ENCODE measurements at places on chromosomes 1 and 21.

DNA sequence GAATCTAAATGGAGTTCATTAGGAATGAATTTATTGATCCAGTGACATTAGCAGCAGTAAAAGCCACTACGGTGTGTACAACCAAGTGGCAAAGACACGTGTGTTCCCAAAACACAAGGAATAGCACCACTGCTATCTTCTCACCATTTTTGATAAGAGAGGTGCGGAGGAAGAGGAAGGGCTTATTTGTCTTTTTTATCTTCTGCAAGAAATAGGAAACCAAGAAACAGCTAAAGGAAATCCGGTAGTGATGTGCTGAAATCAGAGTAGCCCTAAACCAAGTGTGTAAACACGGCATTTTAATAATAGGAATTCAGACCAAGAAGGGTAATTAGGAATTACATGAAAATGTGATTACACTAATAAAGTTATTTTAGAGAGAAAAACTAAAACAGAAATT lies 9.1 kb upstream of the SCYL3 start:
- no peak for DNase-seq

GRCh38 chr1:109307274-109308021 lies 637 bp upstream of the MYBPHL start:
- DNase-seq: no peak

DNA sequence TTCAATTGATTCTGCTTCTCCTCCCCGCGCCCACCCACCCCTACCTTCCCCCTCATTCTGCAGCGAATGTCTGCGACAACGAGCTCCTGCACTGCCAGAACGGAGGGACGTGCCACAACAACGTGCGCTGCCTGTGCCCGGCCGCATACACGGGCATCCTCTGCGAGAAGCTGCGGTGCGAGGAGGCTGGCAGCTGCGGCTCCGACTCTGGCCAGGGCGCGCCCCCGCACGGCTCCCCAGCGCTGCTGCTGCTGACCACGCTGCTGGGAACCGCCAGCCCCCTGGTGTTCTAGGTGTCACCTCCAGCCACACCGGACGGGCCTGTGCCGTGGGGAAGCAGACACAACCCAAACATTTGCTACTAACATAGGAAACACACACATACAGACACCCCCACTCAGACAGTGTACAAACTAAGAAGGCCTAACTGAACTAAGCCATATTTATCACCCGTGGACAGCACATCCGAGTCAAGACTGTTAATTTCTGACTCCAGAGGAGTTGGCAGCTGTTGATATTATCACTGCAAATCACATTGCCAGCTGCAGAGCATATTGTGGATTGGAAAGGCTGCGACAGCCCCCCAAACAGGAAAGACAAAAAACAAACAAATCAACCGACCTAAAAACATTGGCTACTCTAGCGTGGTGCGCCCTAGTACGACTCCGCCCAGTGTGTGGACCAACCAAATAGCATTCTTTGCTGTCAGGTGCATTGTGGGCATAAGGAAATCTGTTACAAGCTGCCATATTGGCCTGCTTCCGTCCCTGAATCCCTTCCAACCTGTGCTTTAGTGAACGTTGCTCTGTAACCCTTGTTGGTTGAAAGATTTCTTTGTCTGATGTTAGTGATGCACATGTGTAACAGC lies 339.9 kb downstream of the NTNG1 start:
- no peak for DNase-seq

- DNase-seq: no peak
Observed at GRCh38 chr1:99062192-99062591, 57.5 kb upstream of the PLPPR5 start.

DNA sequence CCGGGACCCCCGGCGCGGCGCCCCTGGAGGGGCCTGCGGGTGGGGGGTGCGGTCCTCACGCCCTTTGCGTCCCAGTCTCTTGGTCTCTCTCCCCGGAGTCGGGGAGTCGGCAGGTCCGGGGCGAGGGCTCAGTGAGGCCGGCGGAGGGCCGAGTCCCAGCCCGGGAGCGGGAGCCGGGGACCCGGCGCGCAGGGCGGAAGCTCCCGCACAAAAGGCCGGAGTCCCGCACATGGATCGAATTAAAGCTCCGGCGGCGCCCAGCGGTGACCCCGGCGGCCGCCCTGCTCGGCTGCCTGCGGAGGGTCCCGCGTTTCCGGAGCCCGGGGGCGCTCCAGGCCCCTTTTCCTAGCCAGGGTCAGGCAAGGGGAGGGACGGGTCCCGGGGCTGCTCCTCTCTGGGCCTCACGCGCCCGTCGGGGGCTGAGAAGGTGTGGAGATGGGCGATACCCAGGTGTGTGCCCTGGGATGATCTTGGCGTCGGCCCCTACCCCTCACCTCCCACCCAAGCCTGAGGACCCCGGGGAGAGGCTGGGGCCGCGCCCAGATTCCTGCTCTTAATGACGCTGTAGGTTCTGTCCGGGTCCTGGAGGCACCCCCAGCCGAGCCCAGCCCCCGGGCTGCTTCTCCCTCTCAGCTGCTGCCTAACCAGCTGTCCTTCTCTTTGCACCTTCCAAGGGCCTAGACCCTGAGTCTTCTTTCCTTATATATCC lies 512 bp downstream of the FBLIM1 start:
- no peak for DNase-seq

DNA sequence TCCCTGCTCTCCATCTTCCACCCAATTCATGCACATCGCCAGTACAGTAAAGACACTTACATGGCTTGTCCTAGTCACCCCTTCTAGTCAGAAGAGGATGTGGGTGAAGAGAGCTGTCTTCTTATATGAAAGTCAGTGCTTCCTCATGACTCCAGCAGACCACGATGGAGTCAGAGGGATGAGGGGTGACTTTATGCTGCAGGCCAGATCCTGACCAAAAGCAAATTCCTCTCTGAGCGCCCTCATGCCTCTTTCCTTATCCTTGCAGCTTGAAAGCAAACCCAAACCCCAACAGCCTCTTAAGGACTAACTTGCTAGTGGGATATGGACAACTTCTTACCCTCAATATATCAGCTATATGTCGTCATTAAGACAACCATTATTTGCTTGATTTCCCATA lies 348.2 kb upstream of the DUSP10 start:
- DNase-seq: no peak

DNA sequence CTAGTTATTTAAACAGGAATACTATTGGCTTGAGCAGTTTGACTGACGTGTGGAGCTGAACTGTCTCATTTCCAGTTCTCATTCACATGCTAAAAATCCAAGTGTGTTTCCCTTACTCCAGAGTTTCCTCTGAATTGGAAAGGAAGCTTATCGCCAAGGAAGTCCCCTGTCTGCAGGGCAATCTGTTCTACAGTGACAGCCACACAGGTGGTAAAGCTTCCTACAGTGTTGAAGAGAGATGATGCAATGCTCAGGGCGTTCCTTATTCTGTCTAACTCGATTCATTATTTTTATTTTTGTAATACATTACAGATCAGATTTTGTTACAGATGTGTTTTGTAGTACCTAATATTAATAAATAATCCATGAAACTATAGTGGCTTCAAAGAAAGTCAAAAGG lies 41.3 kb downstream of the ADAMTS5 start:
- no peak for DNase-seq

GRCh38 chr1:225879521-225880221 lies 2.5 kb downstream of the TMEM63A start:
- no peak for DNase-seq

DNA sequence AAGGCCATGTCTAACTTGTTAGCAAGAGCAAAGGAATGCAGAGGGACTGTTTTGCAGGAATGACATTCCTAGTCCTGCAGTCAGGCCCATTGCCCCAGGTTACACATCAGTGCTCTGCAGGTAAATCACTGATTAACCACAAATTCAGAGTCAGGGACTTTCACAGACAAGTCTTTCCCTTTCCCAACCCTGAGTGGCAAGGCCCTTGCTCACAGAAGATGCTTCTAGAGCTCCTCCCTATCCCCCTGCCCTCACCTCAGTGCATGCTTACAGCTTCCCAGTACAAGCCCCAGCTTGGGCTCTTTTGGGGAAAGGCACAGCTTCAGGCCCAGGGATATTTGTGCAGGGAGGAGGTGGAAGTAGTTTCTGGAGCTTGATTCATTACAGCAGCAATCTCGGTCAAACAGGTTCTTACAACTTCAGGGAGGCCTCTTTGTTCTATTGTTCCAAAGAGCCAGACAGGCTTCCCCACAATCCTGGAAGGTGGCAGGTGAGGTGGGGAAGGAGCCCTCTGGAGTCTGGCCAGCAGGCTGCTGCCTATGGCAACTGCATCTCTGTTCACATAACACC lies 53.9 kb downstream of the CASQ2 start:
- DNase-seq: no peak

DNA sequence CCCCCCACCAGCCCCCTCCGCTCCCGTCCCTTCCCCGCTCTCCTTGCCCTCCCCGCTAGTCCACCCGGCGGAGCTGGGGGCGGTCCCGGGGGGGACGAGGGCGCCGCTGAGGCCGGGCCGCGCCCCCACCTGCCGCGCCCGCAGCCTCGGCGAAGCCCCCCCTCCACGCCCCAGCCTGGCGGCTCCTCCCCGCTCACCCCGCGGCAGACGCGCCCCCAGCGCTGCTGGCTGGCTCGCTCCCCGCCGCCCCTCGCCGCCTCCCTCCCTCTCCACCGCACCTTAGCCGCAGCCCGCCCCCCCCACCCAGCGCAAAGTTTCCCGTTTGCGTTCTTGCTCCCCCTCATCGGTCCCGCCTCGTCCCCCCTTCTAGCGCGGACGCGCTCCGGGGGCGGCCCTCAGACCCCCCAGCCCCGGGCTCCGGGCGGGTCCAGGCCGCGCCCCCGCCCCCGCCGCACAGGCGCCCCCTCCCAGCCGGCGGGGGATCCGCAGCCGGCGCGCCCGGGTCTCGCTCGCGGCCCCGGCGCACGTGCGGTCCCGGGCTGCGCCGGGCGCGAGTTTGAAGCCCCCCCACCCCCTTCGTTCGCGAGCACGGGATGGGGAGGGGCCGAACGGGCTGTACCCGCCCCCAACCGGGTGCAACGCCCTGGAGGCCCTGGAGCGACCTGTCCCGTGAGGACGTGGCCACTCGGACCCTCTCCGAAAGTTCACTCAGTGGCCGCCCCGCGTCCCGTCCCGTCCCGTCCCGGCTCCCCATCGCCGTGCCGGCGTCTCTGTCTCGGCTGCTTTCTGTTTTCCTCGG lies 623 bp downstream of the PTPRF start:
- no peak for DNase-seq

DNA sequence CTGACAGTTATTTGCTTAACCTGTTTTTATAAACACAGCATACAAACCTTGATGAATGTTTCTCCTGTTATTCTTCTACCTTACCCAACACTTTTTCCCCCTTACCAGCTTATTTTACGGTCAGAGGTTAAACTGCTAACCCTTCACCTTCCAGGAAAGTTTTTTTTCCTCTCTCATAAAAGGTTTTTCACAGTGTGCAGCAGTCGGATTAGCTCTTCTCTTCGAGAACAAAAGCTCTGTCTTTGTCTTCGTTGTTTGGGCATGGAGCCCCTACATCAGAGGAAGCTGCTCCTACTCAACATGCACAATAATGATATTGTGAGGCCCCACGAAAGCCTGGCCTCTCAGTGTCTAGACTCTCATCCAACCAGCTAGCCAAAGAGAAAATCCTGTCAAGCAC lies 42.0 kb downstream of the DENND1B start:
- no peak for DNase-seq

GRCh38 chr1:20974951-20975350 lies 187.8 kb upstream of the HP1BP3 start:
- DNase-seq: no peak

- no peak for DNase-seq
Observed at GRCh38 chr21:45488931-45489721, 53.1 kb downstream of the SLC19A1 start.

DNA sequence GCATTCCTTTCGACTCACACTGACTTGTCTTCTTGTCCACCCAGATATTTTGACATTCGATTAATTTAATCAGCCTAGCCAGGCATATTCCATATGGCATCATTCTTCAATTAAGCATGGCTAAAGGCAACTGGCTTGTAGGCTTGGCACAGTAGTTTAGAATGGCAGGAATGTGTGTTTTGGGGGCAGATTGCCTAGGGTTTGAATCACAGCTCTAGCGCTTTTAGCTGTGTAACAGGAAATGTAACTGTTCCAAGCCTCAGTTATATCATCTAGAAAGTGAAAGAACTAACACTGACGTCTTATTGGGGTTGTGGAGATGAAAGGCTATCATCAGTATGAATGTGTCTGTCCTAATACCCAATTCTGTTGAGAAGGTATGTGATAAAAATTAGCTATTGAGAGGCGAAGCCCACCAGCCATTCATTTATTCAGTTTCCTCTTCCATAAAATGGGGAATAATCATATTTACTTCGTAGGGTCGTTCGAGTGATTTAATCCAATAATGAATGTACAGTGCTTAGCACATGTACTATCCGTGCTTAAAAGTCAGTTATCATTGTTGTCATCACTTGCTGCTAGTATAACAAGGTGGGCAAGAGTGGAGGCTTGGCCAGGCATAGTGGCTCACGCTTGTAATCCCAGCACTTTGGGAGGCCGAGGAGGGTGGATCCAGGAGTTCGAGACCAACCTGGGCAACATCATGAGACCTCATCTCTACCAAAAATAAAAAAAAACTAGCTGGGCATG lies 41.6 kb upstream of the GRHL3 start:
- DNase-seq: no peak

- DNase-seq: no peak
Observed at GRCh38 chr1:20499718-20500117, 8.2 kb downstream of the MUL1 start.

DNA sequence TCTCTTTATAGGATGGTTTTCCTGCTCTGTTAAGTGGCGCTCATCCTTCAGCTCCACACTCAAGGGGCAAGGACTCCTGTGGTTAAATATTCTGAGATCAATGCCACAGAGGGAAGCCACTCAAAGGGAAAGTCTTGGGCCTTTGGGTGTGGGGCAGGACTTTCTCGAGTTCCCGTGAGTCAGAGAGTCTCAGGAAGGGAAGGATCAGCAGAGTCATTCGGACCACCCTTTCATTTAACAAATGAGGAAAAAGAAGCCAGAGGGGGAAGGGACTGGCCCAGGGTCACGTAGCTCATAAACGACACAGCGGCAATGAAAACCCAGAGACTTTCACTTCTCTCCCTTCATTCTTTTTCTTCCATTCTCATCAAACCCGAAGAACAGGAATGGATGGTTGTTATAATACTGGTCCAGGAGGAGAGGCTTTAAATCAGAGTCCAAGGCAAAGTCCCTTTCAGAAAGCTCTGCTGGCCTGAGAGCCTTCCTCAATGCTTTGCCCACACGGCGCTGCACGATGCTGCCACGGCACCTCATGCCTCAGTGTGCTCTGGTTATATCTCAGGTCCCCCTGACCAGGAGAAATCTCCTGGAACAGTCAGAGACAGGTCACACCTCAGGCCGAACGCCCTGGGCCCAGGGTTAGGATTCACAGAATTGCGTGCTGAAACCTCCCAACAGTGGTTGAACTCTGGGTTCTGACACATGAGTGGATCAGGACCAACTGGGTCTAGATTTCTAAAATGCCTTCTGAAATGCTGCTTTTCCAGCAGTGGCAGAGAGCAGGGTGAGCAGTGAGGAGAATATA lies 65.3 kb downstream of the TENT5C start:
- no peak for DNase-seq

GRCh38 chr1:62621907-62622306 lies 24.6 kb downstream of the ANGPTL3 start:
- DNase-seq: peak; percentile 90

- DNase-seq: no peak
Observed at GRCh38 chr1:25932321-25932720, 26.1 kb upstream of the STMN1 start.

- no peak for DNase-seq
Observed at GRCh38 chr1:68481041-68481440, 15.8 kb downstream of the DEPDC1 start.

GRCh38 chr1:101960142-101960541 lies 36.6 kb downstream of the OLFM3 start:
- DNase-seq: no peak
